Fibroblast of skin of left biceps (primary cell): ENCODE measurements at places on chromosomes 6 and 20.

GRCh38 chr6:116564921-116565872 is 6.1 kb upstream of the RWDD1 start:
- no peak for DNase-seq

DNA sequence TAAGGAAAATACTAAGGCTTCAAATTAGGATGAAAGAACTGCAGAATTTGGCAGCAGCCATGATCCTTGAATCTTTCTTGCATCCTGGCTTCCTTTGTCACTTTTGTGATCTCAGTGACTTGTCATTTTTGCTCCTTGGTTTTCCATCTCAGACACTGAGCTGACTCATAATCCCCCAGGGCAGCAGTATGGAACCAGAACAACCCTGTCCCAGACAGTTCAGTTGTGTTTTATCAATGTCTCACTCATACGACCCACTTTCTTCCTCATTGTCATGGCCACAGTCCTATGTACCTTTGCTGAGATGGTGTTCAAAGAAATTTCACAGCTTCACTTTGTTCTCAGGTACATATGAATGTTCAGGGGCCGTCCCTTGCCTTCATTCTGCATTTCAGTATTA is 488.5 kb upstream of the BTBD3 start:
- DNase-seq = no peak

- DNase-seq = peak; percentile 51
These were observed 14.3 kb upstream of the EPM2A start for GRCh38 chr6:145749632-145750031.

- DNase-seq = no peak
These were observed 165.1 kb downstream of the TINAG start for GRCh38 chr6:54473328-54473727.

- DNase-seq = no peak
These were observed 108.0 kb upstream of the FAM184A start for GRCh38 chr6:119186490-119186889.

DNA sequence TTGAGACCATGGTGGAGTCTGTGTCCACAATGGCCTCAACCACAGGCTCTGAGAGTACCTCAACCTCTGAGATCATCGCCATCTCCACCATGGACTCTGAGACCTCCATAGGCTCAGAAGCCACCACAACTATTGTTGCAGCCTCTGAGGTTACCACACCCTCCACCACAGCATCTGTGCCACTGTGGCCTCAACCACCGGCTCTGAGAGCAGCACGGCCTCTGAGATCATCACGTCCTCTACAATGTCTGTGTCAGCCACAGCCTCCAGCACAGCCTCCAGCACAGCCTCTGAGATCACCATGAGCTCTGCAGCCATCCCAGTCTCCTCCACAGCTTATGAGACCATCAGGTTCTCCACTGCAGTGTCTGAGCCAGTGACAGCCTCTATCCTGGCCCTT is 19.4 kb upstream of the MUC21 start:
- DNase-seq = no peak

GRCh38 chr6:25750906-25751305 is 3.6 kb upstream of the SLC17A4 start:
- DNase-seq = no peak

DNA sequence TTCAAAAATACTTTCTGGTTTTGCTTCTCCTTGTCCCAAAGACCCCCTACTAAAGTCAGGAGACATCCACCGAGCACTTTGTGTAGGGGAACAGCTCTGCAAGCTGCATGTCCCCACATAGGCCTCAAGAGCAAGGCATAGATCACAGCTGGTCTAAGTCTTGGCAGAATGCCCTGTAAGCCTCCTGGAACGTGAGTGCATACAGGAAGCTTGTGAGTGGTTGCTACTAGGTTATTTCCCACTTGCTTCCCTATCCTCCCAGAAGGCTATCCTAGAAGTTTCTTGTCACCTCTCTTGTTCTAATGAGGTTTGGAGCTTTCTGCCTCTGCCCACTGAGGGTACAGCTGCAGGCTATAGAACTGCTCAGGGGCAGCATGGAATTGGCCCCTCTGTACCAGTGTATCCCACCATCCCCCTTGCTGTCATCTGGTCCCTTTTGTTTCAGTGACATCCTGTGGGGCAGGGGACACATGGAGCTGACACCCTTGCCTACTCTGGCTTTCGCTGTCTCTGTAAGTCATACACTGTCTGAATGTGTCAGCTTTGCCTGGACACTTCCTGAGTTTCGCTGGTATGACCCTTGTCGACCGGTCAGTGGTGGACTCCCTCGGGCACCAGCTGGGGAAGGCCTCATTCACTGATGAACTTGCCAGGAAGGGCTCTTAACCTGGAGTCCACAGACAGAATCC is 35.6 kb upstream of the KCNK16 start:
- peak; percentile 13 for DNase-seq

GRCh38 chr6:87184762-87185250 is 29.4 kb downstream of the ZNF292 start:
- DNase-seq = no peak

DNA sequence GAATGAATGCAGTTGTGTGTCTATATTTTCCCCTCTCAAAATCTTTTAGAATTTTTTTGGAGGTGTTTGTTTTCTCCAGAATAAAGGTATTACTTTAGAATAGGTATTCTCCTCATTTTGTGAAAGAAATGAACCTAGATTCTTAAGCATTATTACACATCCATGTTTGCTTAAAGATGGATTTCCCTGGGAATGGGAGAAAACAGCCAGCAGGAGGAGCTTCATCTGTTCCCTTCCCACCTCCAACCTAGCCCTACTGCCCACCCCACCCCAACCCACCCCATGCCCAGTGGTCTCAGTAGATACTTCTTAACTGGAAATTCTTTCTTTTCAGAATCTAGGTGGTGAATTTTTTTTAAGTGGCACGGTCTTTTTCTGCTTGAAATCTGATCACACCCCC is 127.8 kb downstream of the CD109 start:
- no peak for DNase-seq

DNA sequence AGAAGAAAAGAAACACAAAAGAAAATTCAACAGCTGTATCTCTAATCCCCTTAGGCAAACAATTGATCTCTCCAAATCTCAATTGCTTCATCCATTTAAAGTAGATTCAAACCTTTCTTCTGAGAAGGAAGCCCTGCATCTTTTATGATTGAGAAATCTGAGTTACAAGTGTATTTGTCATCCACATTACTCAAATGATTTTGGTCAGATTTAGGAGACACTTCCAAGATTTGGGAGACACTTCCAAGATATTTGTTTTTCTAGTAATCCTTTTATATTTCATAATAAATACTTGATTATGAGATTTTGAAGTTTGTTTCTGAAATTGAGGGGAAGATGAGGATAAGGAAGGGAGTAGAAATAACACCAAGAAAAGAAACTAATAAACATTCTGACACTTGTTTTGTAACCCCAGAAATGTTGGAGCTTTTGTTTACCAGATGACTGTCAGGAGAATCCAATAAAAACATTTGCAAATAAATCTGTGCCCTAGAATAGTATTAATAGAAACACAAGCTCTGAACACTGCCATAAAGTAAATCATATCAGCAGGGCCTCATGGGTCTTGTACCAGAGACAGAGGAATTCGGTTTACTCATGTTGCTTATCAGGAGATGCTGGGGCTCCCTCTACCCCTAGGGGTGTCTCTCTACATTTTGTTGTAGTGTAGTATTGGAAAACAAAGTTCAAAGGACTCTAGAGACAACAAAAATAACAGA is 314.3 kb upstream of the NT5E start:
- DNase-seq = peak; percentile 81

- DNase-seq = peak; percentile 8
These were observed 294.1 kb downstream of the TFAP2B start for GRCh38 chr6:51112731-51113130.

DNA sequence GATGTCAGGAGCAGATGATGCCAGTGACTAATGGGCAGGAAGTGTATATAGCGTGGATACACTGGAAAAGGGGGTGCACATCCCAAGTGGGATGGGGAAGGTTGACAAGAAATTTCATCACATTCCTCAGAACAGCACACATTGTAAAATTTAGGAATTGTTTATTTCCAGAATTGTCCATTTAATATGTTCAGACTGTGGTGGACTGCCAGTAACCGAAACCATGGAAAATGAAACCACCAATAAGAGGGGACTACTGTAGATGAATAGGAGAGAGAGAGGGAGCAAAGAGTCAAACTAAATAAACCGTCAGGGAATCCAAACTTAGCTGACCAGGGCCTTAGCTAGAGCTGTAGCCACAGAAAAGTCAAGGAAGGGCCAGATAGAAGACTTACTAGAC is 164.4 kb upstream of the PRDM1 start:
- no peak for DNase-seq

GRCh38 chr20:10521068-10521831 is 86.1 kb downstream of the SLX4IP start:
- no peak for DNase-seq

- DNase-seq = peak; percentile 70
These were observed 24.2 kb downstream of the NQO2 start for GRCh38 chr6:3023663-3024483.

DNA sequence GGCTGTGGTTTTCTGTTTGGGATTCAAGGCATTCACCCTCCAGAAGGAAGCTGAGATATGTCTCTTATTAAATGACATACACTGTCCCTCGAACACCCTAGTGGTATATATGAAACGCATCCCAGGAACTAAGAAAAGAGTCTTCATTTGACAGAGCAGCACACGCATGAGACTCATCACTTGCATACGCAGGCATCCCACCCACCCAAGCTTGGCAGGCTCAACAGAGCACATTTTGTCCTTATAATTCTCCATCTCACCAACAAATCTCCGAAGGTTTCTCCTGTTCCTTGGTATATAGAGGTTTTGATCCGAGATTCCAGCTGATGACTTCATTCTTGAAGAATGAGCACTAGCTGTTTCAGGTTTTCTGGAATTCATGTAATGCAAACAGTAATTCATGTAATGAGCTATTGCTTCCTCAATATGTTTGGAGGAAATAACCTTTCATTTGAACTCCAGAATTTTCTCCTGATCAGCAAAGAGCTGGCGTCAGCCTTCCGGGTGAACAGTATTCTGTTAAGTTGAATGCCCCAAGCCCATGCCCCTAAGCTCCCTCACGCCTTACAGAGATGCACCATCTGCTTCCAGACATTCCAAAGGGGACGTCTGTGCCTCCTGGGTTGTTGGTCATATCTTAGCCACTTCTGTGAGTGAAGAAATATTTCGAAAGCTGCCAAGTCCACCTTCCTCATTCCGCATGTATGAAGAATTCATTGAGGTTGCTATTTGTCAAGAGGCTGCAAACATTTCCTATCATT is 66.0 kb upstream of the CDH4 start:
- DNase-seq = peak; percentile 94

DNA sequence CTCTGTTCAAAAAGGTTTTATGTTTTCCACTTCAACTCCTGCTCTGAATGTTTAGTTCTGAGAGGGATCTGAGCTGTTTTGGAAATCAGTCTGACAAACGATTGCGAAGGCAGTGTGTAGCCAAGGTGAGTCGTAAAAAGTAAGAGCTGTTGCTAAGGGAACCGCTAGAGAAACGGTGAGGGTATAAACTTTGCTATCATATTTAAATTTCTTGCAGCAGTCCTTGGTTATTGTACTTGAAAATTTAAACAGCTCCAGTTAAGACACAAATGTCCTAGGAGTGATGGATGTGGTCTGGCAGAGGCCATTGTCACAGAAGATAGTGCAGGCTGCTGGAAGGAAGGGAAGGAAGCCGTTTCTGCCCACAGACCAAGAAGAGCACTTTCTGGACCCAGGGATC is 64.9 kb upstream of the CITED2 start:
- no peak for DNase-seq

- DNase-seq = no peak
These were observed 38.4 kb downstream of the SMOC2 start for GRCh38 chr6:168479421-168479820.

DNA sequence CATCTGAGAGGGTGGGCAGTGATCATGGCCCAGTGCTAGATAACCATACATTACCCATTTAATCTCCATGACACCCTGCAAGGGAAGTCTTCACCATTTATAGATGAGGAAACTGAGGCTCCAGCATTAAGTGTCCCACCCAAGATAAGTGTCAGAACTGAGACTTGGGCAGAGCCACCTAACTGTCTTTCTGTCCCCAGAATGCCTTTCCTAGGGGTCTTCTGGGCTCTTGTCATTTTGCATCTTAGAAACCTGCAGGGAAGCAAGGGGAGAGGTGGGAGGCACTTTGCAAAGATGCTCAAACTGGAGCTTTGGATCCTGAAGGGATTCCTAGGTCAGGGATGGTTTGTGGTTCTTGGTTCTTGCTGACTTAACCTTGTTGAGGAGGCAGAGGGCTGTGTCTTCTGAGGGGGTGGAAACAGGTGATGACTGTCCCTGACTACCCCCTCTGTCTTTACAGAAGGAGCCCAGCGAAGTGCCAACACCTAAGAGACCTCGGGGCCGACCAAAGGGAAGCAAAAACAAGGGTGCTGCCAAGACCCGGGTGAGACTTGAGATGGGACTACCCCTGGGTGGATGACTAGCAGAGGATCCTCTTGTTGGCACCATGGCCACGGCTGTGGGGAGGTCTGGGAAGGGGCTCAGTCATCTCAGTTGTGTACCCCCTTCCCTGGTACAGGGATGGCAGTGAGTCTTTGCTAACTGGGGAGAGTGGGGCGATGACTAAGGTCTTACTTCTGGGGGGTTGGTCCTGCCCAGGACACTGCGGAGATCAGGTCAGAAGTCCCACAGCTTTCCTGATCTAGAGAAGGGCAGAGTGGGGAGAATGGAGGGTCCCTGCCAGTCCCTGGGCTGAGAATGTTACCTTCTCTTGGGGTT is 5.8 kb downstream of the HMGA1 start:
- DNase-seq = no peak

DNA sequence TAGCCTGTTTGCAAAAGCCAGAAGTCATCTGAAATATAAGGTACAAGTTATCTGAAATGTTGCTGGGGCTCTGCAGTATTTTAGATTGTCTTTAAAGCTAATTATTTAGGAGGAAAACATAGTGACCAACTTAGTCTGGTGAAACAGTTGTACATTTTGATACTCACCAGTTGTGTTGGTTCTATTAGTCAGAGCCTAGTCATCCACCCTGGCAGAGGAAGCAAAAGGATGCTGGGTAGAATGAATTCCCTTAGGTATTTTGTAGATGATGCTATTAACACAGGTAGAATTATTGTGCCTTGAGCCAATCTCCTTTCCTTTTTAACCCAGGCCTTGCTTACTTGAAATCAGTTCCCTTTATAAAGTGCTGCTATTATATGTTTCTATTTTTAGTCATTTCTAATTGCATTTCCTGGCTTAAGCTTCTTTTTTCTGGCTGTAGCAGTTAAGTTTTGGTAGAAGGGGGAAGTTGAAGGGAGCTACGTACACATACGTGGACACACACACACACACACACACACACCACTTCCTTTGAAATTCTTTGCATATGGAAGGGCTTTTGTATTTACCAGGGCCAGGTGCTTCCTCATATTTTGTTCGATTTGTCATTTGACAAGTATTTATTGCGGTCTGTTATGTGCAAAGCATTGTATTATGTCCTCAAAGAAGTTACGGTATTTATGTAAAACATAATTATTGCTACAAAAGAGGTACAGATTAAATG is 82.4 kb downstream of the RTN4IP1 start:
- no peak for DNase-seq
